ENCODE measurements at places on chromosomes 16 and 17.

DNA sequence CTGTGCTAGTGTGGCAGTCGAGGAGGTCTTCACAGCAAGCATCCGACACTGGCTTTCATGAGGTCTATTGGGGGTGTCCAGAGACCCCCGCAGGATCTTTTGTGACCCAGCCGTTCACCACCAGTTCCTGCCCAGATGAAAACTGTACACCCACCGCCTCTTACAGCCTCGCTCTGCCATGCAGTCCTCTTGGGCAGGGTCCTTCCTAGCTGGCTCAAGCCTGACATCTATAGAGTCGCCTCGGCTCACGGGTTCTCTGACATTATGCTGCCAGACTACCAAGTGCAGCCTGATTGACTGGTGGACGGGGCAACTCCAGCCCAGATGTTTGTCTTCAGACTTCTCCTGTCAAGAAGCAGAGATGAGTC lies 14.6 kb upstream of the CLEC10A start:
- no peak for DNase-seq

- no peak for DNase-seq
These were observed 3.4 kb downstream of the TRAF4 start for GRCh38 chr17:28747051-28747691.

- DNase-seq, result no peak
These were observed 7.6 kb downstream of the RAB40B start for GRCh38 chr17:82690786-82691489.

GRCh38 chr17:73940511-73940910 lies 263.0 kb upstream of the RPL38 start:
- DNase-seq, result no peak

DNA sequence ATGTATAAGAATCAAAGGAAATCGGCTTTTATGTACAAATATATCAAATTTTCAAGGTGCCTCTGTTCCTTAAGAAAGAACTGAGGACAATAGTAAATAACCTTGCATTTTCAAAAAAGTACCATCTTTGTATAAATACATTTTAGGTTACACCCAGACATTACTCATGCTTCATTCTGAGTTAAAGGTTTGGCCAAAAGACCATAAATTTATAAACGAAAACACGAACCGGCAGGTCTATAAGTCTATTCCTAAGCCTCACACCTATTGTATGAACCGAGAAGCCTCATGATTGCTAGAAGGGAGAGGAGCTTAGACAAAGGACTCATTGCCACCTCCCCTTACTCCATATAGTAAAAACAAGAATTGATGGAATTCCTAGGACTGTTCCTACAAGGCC lies 94.6 kb upstream of the PSMD7 start:
- DNase-seq, result no peak

DNA sequence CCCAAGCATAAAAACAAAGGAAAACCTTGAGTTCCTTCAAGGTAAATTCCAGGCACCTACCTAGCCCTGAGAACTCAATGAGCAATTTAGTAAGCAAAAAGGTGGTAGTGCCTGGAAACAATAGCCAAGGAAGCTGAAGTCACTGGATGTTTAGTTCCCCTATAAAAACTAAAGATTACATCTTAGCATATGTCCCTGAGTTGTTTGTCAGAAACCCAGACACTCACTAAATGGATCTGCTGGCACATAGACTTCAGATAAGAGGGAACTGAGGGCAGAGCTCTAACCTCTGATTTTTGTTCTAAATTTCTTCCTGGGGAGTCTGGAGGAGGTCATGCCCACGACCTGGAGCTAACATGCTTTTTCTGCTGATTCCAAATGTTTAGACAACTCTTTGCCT lies 532.8 kb upstream of the SALL1 start:
- no peak for DNase-seq

DNA sequence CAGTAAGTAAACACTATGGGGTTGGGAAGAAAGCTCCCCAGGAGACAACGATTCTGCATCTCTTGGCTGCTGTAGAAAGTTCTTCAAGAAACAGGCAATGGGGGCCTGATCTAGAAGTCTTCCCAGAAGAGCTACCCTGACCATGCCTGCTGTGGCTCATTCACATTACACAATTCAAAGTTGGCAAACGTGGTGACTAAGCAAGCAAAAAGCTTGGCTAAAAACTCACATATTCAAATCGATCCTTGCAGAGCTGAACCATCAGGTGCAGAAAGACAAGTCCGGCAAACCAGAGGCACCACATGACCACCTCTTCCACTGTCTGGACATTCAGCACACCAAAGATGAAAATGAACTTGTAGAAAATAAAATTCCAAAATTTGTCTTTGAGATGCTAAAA lies 16.1 kb downstream of the AMFR start:
- DNase-seq, result no peak

GRCh38 chr17:42748202-42748907 lies 3.5 kb upstream of the EZH1 start:
- DNase-seq, result no peak

GRCh38 chr17:65532101-65532890 lies 29.2 kb downstream of the AXIN2 start:
- DNase-seq, result no peak

- DNase-seq, result no peak
These were observed 930 bp downstream of the SPNS2 start for GRCh38 chr17:4499431-4500190.

DNA sequence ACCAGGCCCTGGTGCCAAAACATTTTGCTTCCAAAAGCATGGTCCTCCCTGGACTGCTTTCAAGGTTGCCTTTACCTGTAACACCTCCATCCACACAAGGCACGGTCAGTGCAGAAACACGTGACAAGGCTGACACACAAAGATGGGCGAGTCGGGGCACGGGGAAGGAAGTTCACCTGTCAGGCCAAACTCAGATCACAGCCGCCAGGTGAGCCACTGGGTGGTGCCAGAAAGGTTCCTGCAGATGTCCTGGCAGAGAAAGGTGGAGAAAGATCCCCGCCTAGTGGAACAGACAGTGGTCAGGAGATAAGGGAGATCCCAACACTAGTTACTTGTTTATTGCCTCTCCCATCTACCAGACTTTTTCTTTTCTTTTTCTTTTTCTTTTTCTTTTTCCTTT lies 155.3 kb downstream of the AIPL1 start:
- DNase-seq, result no peak

DNA sequence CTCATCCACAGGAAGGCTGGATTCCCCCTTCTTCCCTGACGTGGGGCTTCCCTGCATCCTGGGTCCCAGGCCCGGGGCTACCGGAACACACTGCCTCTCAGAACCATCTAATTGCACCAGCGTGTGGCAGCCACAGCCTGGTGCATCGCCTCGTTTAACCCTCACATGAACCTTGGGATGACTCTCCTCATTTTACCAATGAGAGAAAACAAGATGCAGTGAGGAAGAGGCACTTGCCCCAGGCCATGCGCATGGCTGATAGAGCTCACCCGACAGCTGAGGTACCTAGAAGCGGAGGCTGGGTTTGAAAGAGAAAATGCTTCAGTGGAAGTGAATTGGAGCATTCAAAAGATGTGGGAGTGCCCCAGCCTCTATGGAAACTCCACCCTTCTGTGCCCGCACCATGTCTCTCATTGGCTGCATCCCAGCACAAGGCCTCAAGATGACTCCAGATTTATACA lies 162.3 kb downstream of the KATNIP start:
- no peak for DNase-seq

DNA sequence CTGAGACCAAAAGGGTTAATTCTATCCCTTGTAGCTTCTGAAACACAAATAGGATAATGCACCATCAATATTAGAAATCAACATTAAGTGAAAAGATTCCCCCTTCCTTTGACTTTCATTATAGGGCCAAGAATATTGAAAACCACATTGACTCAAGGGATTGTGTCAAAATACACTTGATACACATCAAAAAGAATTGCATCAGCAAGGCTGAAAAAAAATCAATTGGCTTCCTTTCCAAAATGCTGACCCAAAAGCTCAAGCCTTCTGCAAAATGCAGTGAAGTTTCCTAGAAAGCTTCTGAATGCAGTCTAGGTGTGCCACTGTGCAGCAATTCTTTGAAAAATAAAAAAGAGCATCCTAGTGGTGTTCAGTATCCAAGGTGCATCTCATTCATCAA lies 674.4 kb downstream of the TOX3 start:
- DNase-seq, result no peak

DNA sequence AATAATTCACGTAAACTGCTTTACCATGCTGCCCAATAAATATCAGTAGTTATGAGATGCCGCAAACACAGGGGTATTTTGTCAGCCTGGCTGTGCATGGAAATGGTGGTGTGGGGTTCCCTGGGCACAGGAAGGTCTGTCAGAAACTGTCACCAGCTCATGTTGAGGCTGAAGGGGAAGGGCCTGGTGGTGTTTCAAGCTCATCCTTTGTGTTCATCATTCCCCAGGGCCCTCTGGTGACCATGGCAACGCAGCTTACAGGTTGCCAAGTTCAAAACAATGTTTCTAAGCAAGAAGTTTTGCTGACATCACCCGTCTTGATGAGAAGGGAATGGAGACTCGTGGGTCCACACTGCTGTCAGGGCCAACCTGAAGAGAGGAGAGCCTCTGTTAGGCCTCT lies 348.9 kb upstream of the C16orf82 start:
- no peak for DNase-seq

DNA sequence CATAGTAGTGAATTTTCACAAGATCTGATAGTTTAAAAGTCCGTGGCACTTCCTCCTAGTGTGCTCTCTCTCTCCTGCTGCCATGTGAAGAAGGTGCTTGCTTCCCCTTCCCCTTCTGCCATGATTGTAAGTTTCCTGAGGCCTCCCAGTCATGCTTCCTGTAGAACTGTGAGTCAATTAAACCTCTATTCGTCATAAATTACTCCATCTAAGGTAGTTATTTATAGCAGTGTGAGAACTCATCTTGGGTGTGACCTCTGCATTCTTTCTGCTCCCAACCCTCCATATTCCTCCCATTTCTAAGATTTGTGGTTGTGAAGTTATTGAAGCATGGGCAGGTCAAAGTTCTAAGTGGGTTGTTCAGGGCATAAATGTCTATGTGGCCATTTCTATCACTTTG lies 62.1 kb upstream of the ADAMTS18 start:
- no peak for DNase-seq

GRCh38 chr17:8417806-8418205 lies 17.9 kb upstream of the NDEL1 start:
- no peak for DNase-seq

GRCh38 chr17:47820033-47820789 lies 1.4 kb downstream of the OSBPL7 start:
- no peak for DNase-seq

DNA sequence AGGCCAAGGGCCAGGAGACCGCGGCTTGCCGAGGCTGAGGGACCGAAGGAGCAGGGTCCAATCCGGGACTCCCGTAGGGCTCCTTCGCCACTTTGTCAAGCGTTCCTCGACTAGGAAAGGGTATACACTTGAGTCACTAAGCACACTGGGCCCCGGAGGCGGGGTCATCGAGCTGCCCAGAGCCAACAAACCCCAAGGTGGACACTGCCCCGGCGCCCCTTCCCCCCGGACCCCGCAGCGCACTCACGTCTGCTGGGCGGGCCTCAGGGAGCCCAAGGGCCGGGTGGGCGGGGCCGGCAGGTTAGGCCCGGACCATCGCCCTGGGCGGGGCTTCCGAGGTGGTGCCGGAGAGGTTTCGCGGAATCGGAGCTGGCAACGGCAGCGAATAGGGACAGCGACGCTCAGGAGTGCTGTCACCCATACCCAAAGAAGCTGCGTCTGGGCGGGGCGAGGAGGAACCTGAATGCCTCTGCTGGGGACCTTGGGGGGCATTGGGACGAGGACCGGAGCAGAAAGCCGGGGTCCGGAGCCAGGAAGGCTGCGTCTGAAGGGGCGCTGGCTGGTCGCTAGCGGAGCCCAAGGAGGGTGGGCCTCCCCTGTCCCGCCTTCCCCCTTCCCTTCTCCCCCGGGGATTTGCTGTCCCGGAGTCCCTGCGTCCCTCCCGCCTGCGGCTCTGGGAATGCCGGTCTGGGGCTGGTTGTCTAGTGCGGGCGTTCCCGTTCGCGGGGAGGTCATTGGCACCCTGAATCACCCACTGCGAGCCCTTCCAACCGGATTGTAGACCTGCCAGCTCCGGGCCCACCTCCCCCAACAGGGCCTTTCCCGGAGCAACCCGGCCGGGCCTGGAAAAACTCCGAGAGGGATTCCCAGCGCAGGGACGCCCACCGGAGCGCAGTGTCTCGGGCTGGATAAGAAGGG lies 118.2 kb upstream of the SMURF2 start:
- DNase-seq, result no peak

DNA sequence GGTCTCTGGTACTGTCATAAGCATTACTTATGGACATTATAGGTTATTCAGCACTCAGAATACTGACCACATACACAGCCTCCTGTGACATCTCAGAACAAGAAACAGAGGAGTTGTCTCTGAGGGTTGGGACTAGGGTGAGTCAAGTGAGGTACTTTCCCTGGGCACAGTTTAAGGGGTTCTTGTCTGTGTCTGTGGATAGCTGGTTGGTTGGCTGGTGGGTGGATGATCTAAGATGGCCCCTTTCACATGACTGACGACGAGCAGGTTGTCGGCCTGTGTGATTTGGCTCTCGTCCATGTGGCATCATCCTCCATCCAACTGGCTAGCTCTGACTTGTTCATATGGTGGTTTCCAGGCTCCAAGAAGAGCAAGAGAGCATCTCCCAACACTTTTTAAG lies 163.9 kb downstream of the PRKCB start:
- no peak for DNase-seq

- DNase-seq, result no peak
These were observed 37.6 kb downstream of the CTU2 start for GRCh38 chr16:88743693-88744576.
